ENCODE measurements at places on chromosomes 2 and 18. TPM values are rescaled to one million over a fixed set of nuclear protein-coding genes. Genes with fewer than 3 reads are reported as not detected.

Gene LYG2
- 0.98 TPM for polyA plus RNA-seq

Gene SH3RF3
- 10.4 TPM for polyA plus RNA-seq

Gene FTCDNL1
- polyA plus RNA-seq = 2.9 TPM

Gene KYNU
- polyA plus RNA-seq = 0.39 TPM

Gene PMAIP1
- 1.9 TPM for polyA plus RNA-seq

Gene ANKRD62
- polyA plus RNA-seq = 0.08 TPM

Gene LRRC30
- polyA plus RNA-seq = not detected

Gene PLGLB1
- polyA plus RNA-seq = 24.4 TPM

Gene CYB5A
- polyA plus RNA-seq = 65.1 TPM

Gene GTF2A1L
- polyA plus RNA-seq = 2.0 TPM

Gene NAGK
- polyA plus RNA-seq = 147 TPM

Gene MEIS1
- 118 TPM for polyA plus RNA-seq

Gene MYO5B
- 3.1 TPM for polyA plus RNA-seq

Gene NFU1
- polyA plus RNA-seq = 74.4 TPM

Gene ALS2
- 21.7 TPM for polyA plus RNA-seq

Gene FBXO41
- polyA plus RNA-seq = 47.4 TPM

Gene CYP1B1
- 29.8 TPM for polyA plus RNA-seq

Gene CDH7
- 21.4 TPM for polyA plus RNA-seq

Gene FOXD4L1
- 1.6 TPM for polyA plus RNA-seq

Gene STPG4
- polyA plus RNA-seq = 0.35 TPM

Gene CPLX4
- polyA plus RNA-seq = 0.35 TPM

Gene STK17B
- 8.1 TPM for polyA plus RNA-seq

Gene CRACDL
- polyA plus RNA-seq = 3.9 TPM

Gene FSIP2
- polyA plus RNA-seq = 1.2 TPM

Gene MYO7B
- 10.6 TPM for polyA plus RNA-seq

Gene IL36G
- polyA plus RNA-seq = 0.18 TPM

Gene DCDC2C
- 0.73 TPM for polyA plus RNA-seq

Gene SERPINB10
- polyA plus RNA-seq = not detected

Gene IFIH1
- 4.9 TPM for polyA plus RNA-seq

Gene DUSP2
- 10.7 TPM for polyA plus RNA-seq

Gene CDCA7
- 10.3 TPM for polyA plus RNA-seq

Measured in spinal cord (tissue), 10 donors.